ENCODE measurements at places on chromosomes 4 and X. TPM values are rescaled to one million over a fixed set of nuclear protein-coding genes. Genes with fewer than 3 reads are reported as not detected.

The GUCY1B1 gene
- 0.26 TPM for total RNA-seq

The POU3F4 gene
- total RNA-seq, result not detected

The PPP1R3F gene
- 8.5 TPM for total RNA-seq

The CITED1 gene
- not detected for total RNA-seq

The SPARCL1 gene
- not detected for total RNA-seq

The KLKB1 gene
- 0.81 TPM for total RNA-seq

The NHS gene
- 1.7 TPM for total RNA-seq

The PCDH11X gene
- not detected for total RNA-seq

The PRR32 gene
- total RNA-seq, result not detected

The ETDA gene
- not detected for total RNA-seq

The PJA1 gene
- 14.1 TPM for total RNA-seq

The HSFX4 gene
- total RNA-seq, result not detected

The FRAS1 gene
- total RNA-seq, result 0.08 TPM

The SLC2A9 gene
- 1.7 TPM for total RNA-seq

The AFM gene
- not detected for total RNA-seq

The DRD5 gene
- total RNA-seq, result not detected

The SAP30 gene
- total RNA-seq, result 21.0 TPM

The RHOH gene
- total RNA-seq, result 147 TPM

The PNMA6A gene
- total RNA-seq, result 0.10 TPM

The LRBA gene
- total RNA-seq, result 43.3 TPM

The AKAP4 gene
- not detected for total RNA-seq

The C1QTNF7 gene
- not detected for total RNA-seq

The PCDH7 gene
- not detected for total RNA-seq

The LRP2BP gene
- 0.97 TPM for total RNA-seq

The LDOC1 gene
- 4.2 TPM for total RNA-seq

The CLGN gene
- total RNA-seq, result 0.11 TPM

The RAB9B gene
- 0.31 TPM for total RNA-seq

The F8A2 gene
- total RNA-seq, result not detected

The DGKK gene
- not detected for total RNA-seq

The NAA11 gene
- total RNA-seq, result not detected
